ENCODE measurements at places on chromosomes 13 and 19.

- no peak for DNase-seq
Measured at GRCh38 chr19:42683917-42684513, 56.3 kb downstream of the PSG3 start.

DNA sequence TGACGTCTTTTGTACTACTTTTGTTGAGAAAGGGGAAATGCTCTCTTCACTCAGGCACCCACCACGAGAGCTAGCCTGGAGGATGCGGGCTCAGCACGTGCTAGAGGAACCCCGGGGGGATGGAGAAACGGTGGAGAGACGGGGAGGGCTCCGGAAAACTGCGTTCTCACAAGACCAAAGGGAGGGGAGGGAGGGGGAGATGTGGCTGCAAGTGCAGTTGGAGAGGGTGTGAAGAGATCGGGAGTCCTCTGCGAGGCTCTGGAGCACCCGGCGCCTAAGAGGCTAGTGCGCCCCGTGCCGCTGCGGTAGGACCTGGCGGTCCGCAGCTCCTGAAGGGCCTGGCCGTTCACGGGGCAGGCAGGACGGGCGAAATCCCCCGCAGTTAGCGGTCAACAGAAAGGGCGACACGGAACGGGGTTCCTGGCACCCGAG, 43.4 kb upstream of the XPO4 start:
- no peak for DNase-seq

DNA sequence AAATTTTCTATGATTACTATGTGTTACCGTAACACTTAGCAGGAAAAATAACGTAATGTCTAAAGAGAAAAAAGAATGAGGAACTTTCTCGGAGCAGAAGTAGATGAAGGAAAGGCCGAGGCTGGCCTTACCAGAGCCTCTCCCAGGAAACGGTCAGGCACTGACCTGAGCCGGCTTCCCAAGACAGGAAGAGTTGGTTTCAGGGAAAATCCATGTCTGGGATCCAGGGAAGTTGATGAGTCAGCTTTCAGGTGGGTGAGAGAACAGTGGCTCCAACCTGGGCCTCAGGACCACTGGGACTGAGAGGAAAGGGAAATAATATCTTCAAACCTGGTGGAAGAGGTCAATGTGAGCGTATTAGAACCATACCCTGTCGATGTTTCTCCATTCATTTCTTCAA, 93.3 kb upstream of the UBL3 start:
- DNase-seq: no peak

DNA sequence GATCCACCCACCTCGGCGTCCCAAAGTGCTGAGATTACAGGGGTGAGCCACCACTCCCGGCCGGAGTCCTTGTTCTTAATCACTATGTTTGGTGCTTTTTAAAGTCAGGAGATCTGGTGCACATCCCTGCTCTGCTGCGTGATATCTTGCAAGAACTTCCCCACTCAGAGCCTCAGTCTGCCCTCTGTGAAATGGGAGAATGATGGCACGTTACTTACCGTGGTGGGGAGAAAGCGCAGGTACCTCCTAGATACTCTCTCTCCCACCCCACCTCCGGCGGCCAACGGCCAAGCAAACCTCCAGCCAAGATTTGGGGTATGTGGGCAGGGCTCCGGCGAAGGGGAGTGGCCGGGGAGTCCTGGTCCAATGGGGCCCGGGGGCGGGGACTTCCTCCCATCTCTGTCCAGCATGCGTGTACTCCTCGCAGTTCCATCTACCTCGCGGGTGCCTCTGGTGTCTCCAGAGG, at the start of gene RYR1:
Gene RYR1 (plus strand): TSS at position 424 of the 466 bp plus-strand sequence. CDS start 139 bp downstream, outside the sequence.
- no peak for DNase-seq

- no peak for DNase-seq
Measured at GRCh38 chr19:28487999-28488398, 725.0 kb downstream of the UQCRFS1 start.

DNA sequence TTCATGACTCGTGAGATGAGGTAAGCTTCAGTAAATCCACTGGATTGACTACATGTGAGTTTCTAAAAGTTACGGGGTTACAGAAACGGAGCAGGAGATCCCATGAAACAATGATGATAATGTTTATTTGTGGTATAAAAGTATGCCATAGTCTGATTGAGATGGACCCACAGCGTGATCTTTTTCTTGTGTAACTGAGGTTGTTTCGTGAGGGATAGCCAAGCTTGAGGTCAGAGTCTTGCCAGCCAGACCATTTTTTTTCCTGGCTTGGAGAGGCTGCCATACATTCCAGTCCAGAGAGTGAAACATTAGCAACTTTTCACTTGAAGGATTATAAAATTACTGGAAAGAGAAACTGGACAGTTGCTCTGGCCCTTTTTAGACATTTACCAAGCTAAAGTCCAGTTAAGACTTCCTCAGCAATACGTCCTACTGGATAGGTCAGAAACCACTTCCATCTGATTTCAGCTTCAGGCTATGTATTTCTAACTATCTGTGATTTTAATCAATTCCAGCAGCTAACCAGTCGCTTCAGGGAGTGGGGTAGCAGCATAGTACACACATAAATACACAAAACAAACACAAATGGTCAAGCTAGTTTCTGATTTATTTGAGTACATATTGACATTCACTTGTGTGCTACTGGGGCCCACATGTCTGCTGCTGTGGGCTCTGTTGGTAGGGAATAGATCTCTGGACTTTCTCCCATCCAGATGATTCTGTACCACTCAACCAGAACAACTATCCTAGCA, 194.6 kb downstream of the POSTN start:
- DNase-seq: no peak

GRCh38 chr19:49954933-49955332, 6.0 kb downstream of the SIGLEC11 start:
- DNase-seq: no peak
